ENCODE measurements at places on chromosomes 6 and 20. TPM values are rescaled to one million over a fixed set of nuclear protein-coding genes. Genes with fewer than 3 reads are reported as not detected.

Gene BMP6
- polyA plus RNA-seq, result 4.2 TPM

Gene C6orf15
- 0.24 TPM for polyA plus RNA-seq

DNA sequence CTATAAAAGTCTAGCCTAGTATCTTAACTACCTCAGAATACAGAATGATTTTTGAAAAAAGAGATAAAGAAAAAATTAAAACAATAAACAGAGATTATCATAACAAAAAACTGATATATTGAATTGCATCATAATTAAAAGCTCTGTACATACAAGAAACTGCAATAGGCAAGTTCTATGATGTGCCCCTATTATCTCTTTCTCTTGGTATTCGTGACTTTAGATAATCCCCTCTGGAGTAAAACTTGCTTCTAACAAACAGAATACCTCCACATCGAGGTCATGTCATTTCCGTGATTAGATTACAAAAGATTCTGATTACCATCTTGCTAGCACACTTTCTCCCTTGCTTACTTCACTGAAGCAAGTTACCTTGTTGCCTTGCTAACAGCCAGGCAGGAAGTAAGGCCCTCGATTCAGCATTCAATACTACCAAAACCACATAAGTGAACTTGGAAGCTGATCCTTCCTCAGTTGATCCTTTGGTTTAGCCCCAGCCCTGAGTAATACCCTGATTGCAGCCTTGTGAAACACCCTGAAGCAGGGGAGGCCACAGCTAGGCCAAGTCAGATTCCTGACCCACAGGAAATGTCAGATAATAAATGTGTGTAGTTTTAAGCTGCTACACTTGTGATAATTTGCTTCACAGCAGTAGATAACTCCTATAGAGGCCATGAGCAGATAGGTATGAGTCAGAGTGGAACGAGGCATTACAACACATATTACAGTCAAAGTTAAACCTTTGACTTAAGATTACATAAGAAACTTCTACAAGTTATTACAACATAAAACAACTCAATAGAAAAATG, 53.7 kb upstream of the TMX4 start:
- peak; percentile 71 for DNase-seq

DNA sequence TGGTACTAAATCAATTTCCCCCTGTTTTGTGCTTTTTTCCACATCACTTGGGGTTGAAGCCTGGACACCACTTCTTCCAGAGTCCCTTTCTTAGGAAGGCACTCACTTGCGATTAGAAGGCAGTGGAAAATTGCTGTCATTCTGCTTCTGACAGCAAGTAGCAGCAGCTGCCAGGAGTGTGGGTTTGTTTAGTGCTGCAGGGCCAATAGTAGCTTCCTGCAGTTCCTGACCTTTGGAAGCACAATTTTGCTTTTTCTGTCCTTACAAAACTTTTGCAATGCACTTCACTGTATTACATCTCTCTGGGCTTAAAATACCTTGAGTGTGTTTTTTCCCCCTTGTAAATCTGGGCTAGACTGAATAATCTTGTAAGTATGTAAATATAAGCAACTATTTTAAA, 12.5 kb upstream of the HLA-DRA start:
- DNase-seq, result no peak

- DNase-seq, result no peak
Measured at GRCh38 chr20:17674722-17675518, 7.1 kb downstream of the RRBP1 start.

- DNase-seq, result no peak
Measured at GRCh38 chr6:135195041-135195440, 13.9 kb downstream of the MYB start.

GRCh38 chr6:108585921-108586536, 25.3 kb downstream of the FOXO3 start:
- DNase-seq, result no peak

DNA sequence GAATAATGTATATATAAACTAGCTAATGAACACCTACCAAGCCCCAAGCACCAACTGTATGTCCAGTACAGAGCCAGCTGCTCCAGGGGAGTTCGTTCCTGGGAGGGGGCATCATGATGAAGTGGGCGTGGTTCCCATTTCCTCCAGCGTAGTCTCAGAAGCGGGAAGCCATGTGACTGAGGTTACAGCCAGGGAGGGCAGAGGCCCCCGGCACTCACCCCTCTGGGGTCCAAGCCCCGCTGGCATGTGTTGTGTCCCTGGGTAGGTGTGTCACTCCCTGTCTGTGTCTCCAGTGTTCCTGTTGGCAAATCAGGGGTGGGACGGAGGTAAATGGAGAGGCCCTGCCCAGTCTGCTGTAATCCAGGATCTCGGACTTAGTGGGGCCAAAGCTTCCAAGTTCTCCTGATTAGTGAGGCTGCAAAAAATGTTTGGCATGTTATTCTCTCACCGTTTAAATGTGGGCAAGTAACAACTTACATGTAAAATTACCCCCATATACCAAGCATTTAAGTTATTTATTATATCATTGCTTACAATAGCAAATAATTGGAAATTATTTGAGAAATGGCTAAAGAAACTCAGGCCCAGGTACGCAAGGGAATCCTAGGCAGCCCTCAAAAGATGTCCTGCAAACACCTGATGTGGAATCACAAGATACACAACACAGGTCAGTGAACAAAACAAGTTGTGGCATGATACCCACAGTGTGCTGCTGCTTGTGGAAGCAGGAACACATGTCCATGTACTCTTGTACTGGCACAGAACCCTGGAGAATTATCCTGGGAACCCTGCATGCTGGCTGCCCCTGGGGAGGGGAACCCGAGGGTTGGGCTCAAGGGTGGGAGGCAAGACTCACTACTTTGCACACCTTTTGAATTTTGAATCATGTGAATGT, 22.2 kb downstream of the FAM110A start:
- peak; percentile 87 for DNase-seq

DNA sequence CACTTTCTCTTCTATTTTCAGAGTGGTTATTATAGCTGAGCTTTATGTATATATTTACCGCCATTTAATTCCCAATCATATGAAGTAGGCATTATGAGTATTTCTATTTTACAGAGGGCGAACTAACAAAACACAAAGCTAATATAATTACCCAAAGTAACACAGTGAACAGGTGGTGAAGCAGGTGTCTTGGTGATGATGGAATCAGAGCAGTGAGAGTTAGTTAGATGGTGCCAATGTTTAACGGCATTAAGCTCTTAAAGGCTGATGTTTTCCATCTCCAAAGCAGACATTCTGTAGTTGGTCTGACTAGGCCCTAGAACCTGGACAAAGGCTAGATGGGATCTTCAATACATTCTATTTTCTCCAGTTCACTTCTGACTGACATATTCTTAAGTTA, 551.1 kb upstream of the SYNCRIP start:
- no peak for DNase-seq
